ENCODE measurements at places on chromosomes 6 and 20.

DNA sequence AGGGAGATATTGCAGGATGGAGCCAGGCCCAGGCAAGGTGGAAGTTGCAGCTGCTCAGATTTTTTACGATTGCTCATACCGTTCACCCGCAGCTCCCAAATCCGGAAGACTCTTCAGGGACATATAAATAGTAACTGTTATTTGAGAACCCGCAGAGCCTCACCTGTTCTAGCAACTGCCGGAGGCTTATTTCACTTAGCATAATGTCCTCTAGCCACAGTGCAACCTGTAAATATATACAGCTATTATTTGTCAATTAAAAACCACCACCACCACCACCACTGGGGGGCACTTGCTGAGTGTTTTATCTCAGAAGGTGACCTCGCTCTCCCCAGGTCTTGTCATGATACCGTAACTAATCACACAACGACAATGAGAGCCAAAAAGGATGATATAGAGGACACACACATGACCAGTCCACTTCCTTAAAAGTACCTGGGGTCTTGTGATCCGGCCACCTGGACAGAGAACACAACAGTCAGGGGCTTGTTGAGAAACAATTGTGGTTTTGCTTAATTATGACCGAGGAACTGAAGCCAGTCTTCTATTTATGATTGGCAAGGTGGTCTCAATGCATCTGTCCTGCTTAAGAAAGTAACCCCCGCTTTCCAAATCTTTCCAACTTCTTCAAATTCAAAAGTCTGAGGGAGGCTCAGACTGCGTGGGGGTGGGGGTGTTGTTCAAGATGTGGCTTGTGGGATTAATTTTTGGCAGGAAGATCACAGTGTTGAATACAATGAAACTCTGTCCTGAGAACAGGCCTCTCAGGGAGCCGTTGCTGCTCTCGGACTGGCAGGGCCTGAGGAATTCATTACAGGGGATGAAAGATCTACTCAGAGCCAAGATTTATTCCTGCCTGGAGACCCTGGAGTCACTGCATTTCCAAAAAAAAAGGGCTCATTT, 107.7 kb upstream of the PRND start:
- peak; percentile 52 for DNase-seq

DNA sequence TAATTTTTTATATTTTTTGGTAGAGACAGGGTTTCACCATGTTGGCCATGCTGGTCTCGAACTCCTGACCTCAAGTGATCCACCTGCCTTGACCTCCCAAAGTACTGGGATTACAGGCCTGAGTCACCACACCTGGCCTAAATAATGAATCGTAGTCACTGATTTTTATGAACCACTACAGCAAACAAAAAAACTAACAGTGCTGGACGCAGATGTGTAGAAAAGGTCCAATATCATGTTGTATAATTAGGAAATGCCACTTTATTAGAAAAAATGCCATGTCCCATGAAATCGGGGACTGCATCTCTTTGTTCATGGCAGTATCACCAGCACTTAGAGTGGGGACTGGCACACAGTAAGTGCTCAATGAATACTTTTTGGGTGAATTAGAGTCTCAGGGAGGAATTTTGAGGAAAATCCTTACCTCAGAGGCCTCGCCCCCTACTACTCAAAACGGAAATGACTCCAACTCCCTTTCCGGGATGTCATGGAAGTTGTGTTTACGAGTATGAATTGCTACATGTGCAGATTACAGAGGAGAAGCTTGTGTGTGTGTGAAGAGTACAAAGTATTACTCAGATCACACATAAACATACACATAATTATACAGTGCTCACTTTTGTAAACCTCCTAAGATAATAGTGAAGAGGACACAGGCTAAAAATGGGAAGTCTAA, 43.6 kb upstream of the FAM50B start:
- no peak for DNase-seq

DNA sequence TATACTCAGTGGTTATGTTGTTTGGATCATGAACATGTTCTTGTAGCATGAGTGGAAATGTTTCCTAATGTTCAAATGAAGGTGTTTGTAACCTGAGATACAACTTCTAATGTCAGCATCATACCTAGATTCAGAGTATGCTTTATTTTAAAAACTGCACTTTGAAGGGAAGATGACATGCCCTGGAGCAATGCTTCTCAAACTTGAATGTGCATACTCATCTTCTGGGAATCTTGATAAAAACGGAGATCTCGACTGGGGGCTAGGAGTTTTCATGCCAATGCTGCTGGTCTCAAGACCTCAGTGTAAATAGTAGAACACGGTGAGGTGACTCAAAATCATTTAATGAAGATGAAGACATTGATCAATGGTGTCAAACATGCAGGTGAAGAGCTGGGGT, 440.0 kb upstream of the NOX3 start:
- no peak for DNase-seq

- DNase-seq = no peak
These were observed 90.1 kb downstream of the PSMG4 start for GRCh38 chr6:3348821-3349220.

GRCh38 chr20:18973529-18974173, 160.1 kb downstream of the SCP2D1 start:
- no peak for DNase-seq

DNA sequence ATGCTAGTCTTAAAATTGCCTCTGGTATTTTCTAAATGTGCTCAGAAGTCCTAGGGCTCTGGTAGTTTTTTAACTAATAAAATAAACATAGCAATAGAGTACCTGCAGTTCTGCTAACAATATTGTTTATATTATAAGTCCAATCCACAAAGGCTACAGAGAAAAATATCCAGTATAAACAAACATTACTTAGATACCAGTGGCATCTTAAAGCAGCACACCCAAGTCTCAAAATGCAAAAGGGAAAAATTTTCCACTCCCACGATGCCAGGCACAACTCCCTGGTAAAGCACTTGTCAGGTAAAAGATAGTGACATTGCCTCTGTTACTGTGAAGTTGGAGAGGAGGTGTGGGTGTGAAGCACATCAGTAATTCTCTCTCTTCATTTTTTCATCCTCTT, 123.3 kb downstream of the OGFRL1 start:
- DNase-seq = no peak

- no peak for DNase-seq
These were observed 3.8 kb downstream of the BCAS4 start for GRCh38 chr20:50798650-50799049.

DNA sequence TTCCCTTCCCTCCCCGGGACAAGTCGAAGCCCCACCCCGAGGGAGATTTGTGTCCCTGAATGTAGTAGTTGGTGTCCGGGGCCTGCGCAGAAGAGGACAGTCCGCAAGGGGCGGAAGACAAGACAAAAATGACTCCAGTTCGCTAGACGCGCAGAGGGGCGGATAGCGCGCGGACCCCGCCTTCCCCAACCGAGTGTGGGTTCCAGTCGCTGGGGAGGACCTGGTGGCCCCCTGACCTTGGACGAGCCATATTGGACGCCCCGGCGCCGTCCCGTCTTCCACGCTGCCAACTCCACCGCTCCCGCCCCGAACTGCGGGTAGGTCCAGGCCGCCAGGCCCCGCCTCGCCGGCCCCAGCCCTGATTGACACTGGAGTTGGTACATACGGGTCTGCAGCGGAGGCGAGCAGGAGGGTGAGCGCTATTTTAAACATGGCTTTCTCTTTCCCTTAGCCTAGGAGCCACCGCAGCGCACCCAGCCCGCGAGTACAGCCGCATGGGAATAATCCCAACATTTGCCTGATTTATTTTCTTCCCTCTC, 802 bp downstream of the HMGN3 start:
- DNase-seq = peak; percentile 93

DNA sequence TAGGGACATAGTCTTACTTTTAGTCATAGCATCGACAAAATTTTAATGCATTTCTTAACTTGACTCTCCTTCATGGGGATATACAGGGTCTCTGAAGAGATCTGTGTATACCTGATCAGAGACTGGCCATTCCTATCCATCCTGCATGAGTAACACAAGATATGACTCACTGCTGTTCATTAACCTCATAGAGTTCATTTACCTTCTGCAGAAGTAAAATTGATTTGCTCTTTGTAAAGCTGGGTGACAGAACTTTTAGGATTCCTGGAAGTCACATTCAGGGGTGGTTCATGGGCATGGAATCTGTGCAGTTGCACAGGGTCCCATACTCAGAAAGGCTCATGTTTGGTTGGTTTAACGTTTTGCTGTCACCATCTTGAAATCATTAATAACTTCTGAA, 53.2 kb downstream of the PDE7B start:
- no peak for DNase-seq

GRCh38 chr6:37487591-37488380, 11.9 kb downstream of the CCDC167 start:
- no peak for DNase-seq

DNA sequence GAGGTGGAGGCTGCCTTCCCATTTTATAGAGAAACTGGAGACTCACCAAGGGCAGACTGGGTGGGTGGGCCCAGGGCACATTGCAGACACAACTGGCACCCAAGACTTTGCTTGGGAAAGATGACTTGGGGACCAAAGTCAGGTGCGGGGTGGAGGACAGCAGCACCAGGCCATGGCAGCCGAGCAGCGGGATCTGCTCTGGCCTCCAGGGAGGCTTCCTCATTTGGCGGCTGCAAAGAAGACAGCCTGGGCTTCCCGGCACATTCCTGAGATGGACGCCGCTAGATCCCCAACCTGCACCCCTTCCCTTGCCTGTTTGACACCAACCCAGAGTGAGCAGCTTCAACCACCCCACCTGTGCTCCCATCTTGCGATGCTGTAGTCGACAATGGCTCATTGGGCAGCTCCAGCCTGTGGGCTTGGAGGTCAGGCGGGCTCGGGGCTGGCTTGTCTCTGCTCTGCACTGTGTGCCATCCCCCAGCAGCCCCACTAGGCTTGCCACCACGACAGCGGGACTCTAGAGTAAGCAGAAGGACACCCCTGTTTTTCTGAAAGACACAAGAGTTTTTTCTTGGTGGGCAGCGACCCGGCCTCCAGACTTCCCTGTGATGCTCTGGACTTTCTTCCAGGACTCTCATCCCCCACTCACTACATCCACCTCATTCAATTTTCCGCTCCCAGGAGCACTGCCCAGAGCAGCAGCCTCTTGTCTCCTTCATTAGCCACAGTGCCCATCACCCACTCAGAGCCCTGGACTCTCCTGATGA, 184.9 kb upstream of the CST7 start:
- no peak for DNase-seq

DNA sequence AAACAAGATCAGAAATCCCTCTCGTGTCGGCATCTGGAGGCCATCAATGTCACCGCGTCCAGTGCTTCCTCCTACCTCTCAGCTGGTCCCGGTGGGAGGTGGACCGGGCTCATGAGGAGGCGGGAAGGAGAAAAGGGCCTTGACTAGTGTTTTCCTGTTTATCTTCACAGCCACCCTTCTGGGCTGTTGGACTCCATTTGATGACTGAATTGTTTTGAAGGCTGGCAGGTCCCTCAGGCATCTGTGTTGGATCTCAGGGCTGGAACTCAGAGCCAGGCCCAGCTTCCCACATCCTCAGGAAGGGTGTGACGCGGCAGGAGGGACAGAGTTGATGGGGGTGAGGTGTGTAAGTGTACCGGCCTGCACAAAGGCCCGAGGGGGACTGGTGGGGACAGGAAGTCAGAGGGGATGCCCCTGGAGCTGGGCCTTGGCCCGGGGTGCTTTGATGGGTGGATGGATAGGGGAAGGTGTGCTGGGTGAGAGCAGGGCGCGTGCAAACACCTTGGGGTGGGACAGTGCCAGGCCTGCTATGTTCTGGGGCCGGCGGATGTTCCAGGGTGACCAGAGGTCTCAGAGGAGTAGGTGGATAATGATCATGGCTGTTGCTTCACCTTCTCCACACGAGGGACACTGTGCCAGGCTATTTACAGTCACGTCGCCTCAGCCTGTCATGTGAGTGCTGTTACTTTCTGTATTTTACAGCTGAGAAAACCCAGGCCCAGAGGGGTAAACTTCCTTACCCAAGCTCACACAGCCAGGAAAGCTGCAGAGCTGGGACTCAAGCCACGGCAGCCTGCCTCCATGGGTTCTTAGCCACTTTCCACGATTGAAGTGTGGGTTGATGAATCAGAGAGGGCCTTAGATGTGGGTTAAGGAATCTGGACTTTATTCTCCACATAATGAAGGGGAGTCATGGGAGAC, 17.9 kb upstream of the CHMP4B start:
- DNase-seq = no peak

- DNase-seq = no peak
These were observed 34.5 kb downstream of the UBR2 start for GRCh38 chr6:42598300-42598699.

- DNase-seq = no peak
These were observed 8.3 kb downstream of the SEMG2 start for GRCh38 chr20:45229264-45230056.

GRCh38 chr20:46034039-46034438, 5.0 kb downstream of the SLC12A5 start:
- no peak for DNase-seq

DNA sequence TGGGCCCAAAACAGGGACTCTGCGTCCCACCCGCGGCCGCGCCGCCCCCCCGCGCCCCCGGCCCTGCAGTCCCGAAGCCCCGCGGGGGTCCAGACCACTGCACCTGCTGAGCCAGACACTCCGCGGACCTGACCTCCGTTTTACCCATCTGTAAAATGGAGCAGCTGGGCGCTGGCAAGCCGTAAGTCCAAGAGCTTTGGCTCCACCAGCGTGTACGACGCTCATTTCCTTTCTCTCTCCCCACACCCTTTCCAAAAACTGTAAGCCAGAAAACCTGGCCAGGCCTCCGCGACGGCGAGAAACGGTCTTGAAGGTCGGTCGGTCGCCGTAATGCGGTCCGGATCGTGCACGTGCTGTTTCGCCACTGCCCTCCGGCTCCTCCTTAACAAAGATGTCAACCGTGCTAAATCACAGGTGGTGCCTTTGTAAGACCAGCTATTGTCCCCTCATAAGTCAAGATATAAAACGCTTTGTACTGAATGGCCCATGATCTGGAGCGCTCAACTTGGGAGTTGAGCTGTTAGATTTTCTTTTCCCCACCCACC, 7.8 kb upstream of the NR2E1 start:
- DNase-seq = no peak

DNA sequence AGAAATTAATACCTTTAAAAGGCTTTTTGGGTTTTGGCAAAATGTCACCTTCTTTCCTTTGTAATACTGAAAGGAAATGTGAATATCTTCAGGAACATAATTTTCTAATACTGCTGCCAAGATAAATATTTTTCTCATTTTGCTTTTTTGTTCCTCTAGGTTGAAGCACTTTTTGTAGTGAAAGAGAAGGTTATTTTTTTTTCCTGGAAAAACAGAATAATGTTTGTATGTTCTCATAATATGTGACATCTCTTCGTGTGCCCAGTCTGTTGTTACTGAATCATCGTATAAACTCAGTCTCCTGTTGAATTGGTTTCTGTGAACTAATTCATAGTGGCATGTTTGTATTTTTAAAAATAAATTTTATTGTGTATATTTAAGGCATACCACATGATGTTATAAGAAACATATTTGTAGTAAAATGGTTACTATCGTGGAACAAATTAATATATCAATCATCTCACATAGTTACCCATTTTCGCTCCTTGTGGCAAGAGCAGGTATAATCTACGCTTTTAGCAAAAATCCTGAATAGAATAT, 74.4 kb downstream of the SH3BGRL2 start:
- no peak for DNase-seq

GRCh38 chr6:79544299-79544927, 7.2 kb upstream of the LCA5 start:
- no peak for DNase-seq

DNA sequence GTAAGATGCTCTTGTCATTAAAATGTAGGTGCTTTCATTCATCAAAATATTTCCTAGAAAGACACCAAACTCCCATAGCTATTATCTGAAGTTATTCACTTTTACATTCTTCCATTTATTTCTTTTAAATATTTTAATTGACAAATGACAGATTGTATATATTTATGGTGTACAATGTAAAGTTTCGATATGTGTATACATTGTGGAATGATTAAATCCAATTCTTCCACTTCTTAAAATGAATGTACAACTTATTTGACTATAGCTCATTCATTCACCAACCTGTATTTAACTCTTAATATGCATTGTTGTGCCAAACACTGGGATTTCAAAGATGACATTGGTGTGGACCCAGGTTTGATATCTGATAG, 41.0 kb downstream of the CCN2 start:
- DNase-seq = no peak
